Astrocyte (in vitro differentiated cells and primary cell): ENCODE measurements at places on chromosomes 12 and 14.
A peak's percentile ranks its signal among the peaks of the same experiment; 100 is the strongest.

GRCh38 chr12:62866451-62867082, 68.4 kb downstream of the PPM1H start:
- peak; percentile 89 for DNase-seq

DNA sequence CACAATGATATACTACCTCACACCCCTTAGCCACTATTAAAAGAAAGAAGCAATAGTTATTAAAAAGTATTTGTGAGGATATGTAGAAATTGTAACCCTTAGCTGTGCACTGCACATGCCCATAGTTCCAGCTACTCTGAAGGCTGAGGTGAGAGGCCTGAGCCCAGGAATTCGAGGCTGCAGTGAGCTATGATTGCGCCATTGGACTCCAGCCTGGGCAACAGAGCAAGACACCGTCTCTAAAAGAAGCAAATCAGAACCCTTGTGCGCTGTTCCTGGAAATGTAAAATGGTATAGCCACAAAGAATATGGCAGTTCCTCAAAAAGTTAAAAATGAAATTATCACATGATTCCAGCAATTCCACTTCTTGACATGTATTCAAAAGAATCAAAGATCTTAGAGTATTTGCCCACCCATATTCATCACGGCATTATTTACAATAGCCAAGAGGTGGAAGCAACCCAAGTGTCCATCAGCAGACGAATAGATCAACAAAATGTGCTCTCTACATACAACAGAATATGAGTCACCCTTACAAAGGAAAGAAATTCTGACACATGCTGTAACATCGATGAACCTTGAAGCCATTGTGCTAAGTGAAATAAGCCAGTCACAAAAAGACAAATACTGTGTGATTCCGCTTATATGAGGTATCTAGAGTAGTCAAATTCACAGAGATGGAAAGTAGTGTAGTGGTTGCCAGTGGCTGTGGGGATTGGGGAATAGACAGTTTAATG, 23.7 kb upstream of the YLPM1 start:
- DNase-seq: peak; percentile 14

DNA sequence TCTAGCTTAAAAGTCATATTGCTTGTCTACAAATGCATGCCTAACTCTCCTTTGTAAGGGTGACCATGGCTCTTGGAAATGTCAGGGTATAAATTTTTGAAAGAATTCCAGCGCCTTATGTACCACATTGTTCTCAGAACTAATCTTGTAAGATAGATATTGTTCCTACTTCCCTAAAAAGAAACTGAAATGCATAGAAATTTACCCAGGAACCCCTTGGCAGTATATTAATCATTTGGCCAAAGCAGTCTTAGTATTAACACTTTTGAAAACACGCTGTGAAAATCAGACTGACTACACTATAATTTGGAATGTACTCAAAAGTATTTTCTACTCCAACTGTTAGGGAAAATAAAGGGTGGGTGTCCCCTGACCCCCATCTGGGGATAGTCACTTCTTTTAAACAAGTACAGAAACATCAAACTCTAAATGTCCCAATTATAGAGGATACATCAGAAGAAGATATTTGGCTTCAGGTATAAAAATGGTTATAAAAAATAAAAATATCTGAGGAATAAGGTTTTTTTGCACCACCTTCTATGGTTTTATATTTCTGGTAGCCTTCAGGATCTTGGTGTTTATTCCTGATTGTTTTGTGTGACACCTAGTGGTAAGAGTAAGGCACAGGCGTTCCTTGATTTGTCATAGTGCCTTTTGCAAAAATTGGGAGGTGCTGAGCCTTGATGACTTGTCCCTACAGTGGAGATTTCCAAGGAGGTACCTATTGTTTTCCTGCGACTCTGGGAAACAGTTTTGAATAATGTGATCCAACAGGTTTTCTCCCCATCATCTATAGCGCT, 2.2 kb upstream of the NFKBIA start:
- DNase-seq: peak; percentile 38

- peak; percentile 28 for DNase-seq
Observed at GRCh38 chr14:65403231-65403630, 9.3 kb upstream of the FUT8 start.

DNA sequence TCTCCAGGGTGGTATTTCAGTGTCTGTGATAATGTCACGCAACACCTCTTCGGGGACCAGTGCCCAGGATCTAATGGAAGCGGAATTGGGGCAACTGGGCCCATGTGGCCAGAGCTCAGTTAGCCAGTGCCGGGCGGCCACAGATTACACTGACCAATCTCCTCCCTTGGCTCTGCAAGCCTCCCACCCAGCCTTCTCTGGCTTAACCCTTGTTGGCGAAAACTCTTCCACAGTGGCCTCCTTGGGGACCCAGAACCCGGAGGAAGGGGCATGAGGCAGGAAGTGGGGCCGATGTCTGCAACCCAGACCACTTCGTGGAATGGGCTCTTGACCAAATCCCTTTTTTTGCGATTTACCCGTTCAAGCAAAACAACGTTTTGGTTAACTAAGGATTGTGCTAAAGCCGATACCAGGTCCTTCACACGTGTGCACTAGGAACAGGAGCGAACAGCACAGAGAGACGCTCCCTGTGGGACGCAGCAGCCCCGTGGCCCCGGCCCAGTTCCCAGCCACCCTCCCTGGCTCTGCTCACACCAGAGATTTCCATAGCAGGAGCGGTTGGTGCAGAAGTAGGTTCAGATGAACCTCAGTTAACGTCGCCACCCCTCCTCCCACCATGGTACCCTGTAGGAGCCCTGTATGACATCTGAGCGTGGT, 38.2 kb downstream of the SLC8B1 start:
- DNase-seq: no peak

GRCh38 chr12:8746046-8746445, 48.3 kb downstream of the RIMKLB start:
- no peak for DNase-seq

- no peak for DNase-seq
Observed at GRCh38 chr12:105278043-105278697, 42.2 kb upstream of the APPL2 start.

DNA sequence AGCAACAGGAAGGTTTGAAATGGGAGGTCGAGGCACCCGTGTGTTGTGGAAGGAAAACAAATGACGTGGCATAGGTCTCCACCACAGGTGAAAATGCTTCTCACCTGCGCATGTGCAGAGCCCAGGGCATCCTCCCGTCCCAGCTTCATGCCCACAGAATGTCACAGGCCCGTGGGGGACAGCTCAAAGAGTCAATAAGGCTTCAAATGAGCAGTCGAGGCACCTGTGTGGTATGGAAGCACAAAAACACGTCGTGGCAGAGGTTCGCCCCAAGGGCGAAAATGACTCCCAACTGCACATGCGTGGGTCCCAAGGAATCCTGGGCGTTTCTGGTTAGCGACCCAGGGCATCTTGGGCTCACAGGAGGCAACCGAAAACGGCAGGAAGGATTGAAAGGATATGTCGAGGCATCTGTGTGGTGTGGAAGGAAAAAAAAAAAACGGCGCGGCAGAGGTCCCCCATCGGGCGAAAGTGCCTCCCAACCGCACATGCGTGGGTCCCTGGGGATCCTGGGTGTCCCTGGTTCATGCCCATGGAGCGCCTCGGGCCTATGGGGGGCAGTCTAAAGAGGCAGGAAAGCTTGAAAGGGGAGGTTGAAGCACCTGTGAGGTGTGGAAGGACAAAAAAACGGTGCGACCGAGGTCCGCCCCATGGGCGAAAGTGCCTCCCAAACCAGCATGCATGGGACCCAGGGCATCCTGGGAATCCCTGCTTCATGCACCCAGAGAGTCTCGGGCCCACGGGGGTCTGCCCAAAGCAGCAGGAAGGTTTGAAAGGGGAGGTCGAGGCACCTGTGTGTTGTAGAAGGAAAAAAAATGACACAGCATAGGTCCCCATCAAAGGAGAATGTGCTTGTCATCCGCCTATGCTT, 578.5 kb downstream of the ALG10 start:
- no peak for DNase-seq

DNA sequence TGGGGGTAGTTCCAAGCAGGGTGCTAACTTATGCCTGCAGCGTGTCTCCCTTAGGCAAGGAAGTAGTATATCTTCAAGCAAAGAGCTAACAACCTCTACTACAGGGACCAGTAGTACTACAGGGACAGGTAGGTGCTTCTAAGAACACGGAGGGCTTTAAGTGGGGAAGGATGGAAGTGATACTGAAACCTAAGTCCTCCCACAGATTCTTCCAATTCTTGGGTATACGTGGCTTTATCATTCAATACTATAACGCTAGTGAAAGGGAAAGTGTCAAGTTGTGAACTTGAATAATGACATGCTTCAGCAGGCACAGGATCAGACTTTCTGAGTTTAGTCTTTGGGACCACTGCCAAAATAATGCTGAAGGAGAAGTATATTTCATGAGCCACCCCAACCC, 241.7 kb downstream of the CEP128 start:
- no peak for DNase-seq

DNA sequence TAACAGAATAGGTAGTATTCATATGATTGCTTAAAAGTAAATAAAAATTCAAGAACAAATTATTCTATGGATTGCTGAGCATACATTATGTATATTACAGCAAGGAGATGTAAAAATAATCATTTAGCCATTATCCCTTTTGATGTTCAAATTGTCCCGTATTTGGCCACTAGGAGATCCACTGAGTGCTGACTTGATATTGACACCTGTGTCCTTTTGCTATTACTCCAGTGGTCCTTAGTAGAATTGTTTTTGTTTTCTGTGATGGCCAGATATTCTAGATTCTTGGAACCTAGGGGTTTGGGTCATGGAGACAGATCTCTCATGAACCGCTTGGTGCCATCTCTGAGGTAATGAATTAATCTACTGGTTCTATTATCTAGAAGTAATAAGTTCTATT, 16.8 kb downstream of the ERO1A start:
- no peak for DNase-seq

DNA sequence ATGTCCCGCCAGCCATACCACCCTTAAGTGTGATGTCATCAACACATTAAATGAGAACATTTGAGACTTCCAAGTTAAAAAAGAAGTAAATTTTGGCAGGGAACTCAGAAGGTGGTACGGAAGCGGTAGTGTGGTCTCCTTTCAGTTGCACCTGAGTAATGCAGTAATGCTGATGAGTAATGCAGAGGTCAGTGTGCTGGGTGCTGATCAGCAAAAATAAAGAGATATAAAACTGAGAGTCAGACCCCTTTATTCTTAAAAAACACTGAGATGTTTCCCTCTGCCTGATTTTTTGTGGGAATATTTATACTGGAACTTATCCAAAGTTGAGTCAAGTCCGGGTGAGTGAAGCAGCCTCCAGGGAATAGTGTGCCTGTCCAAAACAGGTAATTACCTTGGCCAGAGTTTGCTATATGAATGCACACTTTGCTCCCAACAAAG, 370.6 kb upstream of the PRICKLE1 start:
- peak; percentile 69 for DNase-seq

DNA sequence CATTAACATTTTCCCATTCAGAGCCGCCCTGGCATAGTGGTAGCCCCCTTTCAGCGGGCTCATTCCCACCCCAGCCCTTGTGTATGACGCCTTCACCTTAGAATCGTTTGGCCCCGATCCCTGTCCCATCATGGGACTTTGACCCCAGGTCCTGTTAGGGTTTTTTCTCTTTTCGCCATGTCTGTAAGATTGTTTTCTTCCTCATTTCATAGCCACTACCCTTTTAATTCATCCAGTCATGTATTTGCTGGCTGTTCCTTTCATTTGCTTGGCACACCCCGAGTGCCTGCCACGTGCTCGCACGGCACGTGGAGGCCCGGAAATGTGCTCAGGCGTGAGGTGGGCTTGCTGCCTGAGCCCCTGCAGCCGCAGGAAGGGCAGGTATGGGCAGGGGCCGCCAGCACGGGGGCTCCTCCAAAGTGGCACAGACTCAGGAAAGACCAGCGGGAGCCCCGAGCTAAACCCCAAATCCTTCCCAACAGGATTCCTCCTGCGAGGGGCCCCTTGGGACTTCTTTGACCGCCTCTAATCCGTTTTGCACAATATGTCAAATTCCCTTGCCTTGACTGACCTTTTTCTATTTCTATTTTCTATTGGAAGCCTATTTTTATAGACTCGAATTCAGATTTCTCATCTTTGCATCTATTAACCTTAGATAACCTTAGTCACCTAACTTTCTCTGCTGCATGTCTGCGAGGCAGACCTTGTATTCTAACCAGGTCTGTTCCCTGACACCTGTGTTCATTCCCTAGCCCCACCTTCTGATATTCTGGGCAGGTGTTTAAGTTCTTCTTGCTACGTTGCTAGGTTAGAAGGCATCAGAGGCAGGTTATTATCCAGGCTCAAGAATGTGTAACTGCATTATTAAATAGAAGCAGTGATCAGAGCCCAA, 114.8 kb downstream of the EML1 start:
- DNase-seq: no peak

- DNase-seq: no peak
Observed at GRCh38 chr14:100749967-100750597, 23.4 kb downstream of the DLK1 start.

DNA sequence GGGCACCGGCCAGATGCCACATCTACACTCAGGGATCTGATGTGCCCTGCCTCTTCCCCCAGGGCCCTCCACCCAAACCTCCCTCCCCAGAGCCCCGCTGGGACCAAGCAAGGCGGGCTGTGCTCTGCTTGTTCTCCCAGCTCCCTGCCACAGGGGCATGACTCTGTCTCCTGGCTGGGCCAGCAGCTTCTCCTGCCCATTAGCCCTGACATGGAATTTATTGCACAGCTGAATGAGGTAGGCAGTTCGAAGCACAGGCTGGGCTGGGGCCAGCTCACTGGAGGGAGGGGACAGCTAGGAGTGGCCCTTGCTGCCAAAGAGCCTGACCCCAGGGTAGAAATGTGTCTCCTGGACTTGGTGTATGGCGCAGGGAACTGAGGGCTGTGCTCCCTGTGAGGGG, 42.4 kb downstream of the ARL6IP4 start:
- no peak for DNase-seq

- peak; percentile 9 for DNase-seq
Observed at GRCh38 chr12:116818341-116818856, 62.8 kb downstream of the HRK start.

DNA sequence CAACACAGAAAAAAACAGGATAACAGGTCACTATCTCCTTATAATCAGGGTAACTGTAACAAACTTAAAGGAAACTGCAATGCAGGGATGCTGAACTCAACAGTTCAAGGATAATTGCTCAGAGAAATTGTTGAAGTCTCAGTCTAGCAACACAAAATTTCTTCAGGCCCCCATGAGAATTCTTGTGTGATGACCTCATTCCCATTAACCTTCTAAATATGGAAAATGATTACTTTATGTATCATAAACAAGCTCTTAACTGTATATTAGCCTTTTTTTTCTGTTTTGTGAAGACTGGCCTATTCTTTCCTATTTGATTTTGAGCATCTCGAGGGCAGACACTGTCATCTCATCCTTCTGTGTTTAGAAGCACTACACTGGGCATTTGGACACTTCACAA, 47.1 kb downstream of the IGF1 start:
- DNase-seq: no peak

- no peak for DNase-seq
Observed at GRCh38 chr12:9127936-9128663, 12.4 kb upstream of the A2M start.

GRCh38 chr12:122545855-122546254, 18.8 kb downstream of the KNTC1 start:
- DNase-seq: no peak
